Mesendoderm (in vitro differentiated cells): ENCODE measurements at places on chromosomes 5 and 9.

DNA sequence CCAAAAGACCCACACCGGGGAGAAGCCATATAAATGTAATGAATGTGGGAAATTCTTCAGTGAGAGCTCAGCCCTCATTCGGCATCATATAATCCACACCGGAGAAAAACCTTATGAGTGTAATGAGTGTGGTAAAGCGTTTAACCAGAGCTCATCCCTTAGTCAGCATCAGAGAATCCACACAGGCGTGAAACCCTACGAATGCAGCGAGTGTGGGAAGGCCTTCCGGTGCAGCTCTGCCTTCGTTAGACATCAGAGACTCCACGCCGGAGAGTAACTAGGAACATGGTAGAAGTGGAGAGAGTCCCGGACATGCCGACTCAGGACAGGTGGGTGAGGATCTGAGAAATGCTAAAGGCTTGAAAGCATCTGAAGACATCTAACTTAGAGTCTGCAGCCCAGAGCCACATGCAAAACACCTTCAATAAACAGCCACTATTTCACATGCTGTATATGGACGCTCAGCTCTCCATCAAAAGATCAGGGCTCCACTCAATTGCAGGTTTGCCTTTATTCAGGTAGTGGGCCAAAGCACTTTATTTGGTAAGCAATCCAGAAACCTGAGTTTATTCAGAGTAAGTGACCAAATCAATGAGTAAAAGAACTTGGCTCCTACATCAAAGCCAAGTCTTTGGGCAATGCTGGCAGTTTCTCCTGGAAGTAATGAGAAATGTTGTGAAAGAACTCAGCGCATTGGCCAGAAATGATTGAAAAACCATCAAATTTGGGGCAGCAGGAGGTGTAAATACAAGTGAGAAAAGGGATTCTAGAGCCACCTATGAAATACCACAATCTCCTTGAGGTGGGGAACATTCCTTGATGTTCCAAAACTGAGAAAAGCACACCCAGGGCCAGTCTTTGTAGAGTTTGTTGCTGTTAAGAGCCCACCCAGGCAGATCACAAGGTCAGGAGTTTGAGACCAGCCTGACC is 6.0 kb downstream of the RPL12 start:
- DNase-seq: peak; percentile 46

- DNase-seq: no peak
These were observed 21.0 kb downstream of the DIAPH1 start for GRCh38 chr5:141597814-141598213.

- DNase-seq: no peak
These were observed 1072.6 kb upstream of the NUDT12 start for GRCh38 chr5:104635227-104635626.

- DNase-seq: no peak
These were observed 162.6 kb downstream of the DMAC1 start for GRCh38 chr9:7636838-7637467.

DNA sequence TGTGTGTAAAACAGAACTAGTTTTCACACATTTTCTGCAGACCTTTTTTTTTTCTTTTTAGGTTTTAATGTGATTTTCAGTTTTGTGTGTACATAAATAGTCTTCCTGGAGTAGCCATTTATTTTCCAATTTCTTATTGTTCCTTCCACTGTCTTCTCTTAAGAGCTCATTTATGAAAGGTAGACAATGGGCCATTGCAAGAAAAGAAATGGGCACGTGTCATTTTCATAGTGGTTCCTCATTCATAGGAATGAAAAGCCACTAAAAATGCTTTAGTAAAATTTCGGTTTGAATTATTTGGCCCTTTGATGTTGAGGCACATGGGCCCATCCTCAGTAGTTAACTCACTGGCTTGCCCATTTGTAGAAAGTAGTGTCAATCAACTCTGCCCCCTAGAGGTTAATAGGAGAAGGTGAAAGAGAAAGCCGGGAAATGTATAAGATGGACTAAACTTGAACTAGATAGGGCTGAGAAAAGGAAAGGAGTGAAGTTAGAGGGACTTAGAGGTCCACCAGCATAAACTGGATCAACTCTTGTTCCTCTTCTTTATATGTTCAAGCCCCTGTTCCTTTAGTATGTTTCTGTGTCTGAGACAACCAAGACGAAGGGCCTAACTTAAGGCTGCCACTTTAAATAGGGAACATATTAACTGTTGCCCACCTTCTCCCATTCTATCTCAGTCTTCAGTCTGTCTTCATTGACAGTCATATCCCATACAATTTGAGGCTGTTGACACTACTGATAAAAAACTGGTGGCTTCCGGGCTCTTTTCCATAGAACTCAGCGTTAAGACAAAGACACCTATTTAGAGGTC is 72.6 kb downstream of the SMARCA2 start:
- peak; percentile 87 for DNase-seq

DNA sequence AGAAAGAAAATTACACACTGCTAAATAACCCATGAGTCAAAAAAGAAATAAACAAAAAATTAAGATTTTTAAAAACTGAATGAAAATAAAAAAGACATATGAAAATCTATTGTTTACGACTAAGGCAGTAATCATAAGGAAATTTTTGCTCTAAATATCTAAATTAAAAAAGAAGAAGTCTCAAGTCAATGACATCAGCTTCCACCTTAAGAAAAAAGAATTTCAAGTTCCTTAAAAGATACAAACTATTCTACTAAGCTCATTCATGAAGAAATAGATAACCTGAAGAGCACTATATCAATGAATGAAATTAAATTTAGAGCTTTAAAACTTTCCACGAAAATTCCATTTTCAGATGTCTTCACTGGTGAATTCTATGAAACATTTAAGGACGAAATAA is 15.7 kb upstream of the STARD4 start:
- no peak for DNase-seq
